ENCODE measurements at places on chromosomes 6 and 20.

- DNase-seq: no peak
Observed at GRCh38 chr20:5168651-5169396, 42.0 kb downstream of the CDS2 start.

- DNase-seq: peak; percentile 4
Observed at GRCh38 chr20:38997622-38998021, 35.5 kb downstream of the DHX35 start.

DNA sequence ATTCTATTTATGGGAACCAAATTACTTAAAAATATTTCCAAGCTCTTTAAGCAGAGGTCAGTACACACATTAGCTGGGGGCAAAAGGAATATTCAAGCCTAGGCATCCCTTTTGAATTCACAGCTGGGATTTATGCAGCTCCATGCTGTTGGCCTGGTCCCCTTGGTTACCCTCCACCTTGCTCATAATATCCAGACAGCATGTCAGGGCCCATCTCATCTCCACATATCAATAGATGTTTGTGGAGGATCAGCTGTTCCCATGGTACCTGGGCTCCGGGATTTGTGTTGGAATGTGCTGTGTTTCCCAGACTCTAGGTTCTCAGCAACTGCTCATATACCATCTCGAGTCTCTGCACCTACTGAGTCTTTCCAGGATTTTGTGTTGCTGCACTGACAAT is 534.8 kb downstream of the BMP2 start:
- no peak for DNase-seq

DNA sequence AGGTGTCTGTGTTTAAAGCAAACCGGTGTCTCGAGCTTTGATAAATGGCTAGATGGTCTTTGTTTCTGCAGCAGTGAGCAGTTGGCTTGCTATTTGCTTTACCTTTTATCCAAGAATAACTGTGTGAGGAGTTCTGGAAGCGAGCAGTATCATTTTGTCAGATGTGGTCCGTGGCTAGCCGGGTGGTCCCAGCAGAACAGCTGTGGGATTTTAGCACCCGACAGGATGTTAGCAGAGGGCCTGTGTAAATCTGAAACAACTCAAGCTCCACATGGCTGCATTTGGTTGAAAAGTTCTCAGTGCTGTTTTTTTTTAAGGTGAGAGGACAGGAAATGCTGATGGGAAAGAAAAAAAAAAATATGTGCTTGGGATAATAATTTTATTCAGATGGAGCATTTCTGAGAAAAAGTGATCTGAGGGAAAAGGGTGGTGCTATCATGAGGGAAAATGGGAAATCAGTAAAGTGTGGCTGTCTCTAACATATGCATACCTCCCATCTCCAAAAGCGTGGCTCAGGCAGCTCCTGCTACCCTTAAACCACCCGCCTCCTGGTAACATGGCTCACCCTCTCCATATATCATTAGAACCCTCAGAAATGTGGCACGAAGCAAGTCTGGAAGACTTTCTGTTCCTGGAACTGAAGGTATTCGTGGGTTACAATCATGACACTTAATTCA is 215.4 kb downstream of the TSHZ2 start:
- no peak for DNase-seq

DNA sequence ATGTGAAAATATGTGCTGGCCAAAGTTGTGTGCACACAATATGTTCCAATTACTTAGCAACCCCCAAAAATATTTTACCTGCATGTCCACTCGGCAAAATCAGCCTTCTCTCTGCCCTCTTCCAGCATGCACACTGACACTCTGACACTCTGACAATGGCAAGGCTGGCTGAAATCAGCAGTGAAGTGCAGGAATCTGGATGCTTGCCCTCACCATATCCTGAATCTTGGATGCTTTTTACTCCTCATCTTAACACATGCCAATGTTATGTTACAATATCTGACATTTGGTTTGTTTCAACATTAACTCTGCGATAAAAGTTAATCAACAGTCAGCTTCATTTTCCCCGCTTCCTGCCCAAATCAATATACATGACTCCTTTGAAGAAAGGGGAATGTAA is 203.2 kb downstream of the COL9A1 start:
- DNase-seq: no peak

DNA sequence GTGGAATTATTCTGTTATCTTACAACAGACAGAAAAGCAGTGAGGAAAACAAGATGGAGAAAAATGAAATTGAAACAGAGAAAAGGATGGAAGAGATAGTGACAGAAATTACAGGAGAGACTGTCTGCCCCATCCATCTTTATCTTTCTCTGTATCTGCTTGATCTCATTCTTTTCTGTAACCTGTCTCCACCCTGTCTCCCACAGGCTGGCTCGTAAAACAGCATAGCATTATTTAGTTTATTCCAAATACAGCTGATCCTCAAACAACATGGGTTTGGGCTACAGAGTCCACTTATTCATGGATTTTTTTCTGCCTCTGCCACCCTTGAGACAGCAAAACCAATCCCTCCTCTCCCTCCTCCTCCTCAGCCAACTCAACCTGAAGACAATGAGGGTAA is 482.3 kb upstream of the JARID2 start:
- DNase-seq: no peak

DNA sequence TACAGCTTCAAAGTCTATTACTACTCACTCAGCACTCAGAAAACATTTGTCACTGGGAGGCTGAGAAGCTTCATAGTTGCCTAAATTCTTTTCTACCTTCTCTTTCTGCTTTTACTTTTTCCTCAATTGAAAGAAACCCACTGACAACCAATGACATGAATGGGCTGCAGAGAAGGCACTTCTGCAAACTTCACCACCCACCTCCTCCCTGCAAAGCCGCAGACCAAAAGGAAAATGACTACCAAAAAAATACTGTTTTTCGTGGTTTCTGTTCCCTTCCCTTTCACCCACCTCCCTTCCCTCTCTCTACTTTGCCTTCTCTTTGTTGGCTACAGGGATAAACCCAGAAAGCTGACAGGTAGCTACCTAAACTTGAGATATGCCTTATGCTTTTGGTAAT is 3.2 kb downstream of the GNAS-AS1 start:
- DNase-seq: no peak

GRCh38 chr20:62929051-62929538 is 2.8 kb upstream of the DIDO1 start:
- DNase-seq: no peak

Measured in activated CD4-positive, CD25-positive, alpha-beta regulatory T cell treated with anti-CD3 and anti-CD28 coated beads, Interleukin-2, amount 50 U/mL, for 16 hours (primary cell).